H1 (cell line): ENCODE measurements at places on chromosomes 2 and 18.

DNA sequence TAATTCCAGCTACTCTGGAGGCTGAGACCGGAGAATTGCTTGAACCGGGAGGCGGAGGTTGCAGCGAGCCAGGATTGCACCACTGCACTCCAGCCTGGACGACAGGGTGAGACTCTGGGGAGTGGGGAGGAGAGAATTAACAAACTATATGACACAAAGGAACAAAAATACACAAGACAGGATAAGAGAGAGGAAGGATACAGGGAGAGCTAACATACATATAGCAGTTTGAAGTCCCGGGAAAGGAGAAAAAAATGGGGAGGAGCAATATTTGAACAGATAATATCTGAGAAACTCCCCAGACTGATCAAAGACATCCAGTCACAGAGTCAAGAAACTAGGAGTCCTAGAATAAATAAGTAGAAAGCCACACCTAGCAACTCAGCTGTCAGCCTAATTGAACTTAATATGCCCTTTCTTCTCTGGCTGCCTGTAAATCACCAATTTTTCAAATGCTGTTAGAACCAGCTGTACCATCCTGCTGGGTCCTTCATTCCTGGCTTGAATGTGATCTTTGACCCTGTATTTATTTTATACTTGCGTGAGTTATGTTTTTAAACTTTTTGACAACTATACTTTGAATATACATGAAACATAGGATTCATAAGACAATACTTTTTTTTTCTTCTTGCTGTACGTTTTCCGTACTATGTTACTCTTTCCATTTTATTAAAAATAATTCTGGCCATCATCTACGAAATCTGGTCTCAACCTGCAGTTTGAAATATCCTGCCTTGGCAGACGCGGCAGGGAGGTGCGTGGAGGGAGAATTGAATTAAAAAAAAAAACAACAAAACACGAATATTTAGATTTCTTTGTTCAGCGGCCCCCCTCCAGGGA, 876 bp upstream of the CYP27A1 start:
- no peak for DNase-seq

DNA sequence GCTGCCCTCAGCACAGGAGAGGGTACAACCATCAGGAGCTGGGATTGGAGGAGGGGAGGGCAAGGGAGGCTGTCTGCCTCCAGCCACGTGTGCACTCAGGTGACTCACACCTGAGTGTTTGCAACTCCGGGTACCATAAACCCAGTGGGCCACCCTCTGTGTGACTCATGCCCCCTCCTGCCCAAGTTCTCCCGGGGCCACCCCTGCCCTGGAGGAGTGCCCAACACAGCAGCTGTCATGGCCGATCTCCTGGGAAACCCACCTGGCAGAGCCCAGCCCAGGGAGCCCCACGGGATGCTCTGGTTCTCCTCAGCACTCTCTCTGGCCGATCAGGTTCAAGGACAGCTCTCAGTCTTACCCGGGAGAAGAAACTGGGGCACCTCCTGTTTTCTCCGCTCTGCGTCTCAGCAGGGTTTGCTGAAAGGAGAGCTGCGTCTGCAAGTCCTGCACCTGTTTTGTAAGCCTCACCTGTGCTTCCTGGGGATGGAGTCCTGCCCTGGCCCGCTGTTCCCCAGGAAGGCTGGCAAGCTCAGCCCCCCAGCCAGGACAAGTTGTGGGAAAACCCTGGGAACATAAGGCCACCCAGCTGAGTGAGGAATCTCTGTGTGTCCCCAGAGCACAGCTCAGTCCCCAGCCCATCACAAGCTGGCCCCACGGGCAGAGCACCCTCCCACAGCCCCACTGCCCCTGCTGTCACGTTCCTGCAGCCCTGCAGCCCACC, 44.0 kb upstream of the UBE2F start:
- DNase-seq: no peak

DNA sequence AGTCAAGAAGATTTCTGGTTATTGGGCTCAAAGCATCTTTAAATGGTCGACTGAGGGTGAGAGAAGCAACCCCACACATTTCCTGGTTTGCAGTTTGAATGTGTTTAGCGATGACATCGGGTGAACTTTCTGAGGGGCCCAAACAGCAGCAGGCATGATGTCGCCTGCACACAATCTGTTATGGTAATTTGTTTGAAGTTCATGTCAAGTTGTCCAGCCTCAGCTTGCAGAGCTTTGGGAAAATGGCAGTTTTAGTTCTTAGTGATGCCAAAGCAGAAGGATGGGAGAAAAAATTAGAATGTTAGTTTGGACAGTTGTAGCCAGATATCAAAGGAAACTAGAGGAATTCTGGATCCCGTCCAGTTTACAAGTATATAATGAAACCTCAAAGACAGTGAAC, 284.6 kb downstream of the MBD5 start:
- no peak for DNase-seq

DNA sequence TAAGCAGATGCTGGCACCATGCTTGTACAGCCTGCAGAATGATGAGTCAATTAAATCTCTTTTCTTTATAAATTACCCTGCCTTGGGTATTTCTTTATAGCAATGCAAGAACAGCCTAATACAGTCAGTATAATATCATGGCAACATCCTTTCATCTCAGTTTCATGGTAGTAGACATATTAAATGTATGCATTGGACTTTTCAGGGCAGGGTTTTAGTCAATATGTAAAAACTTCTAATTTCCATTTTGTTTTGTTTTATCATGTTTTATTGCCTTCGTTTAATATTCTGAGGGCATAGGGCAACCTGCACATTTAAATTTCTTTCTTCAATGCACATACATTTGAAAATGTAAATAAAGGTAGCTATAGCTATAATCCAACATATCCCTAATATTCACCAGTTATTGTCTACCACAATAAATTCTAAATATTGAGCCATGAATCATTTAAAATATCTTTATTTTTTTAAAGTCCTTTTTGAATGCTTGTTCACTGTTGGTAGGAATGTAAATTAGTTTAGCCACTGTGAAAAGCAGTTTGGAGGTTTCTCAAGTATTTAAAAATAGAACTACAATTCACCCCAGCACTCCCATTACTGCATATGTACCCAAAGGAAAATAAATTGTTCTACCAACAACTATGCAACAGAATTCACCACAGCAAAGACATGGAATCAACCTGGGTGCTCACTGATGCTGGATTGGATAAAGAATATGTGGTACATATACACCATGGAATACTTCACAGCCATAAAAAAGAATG, 41.8 kb upstream of the GRB14 start:
- DNase-seq: no peak

DNA sequence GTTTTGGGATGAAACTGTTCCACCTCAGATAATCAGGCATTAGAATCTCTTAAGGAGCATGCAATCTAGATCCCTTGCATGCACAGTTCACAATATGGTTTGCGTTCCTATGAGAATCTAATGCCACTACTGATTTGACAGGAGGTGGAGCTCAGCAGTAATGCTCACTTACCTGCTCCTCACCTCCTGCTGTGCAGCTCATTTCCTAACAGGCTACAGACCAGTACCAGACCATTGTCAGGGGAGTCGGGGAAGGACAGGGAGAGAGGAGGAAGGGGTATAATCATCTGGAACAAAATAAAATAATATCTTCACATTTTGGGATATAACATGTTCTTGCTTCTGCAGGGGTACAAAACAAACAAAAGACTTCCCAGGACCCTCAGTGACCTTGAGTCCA, 532.0 kb upstream of the FSHR start:
- DNase-seq: no peak

GRCh38 chr18:63963615-63964256, 6.1 kb upstream of the SERPINB8 start:
- no peak for DNase-seq

- DNase-seq: no peak
Observed at GRCh38 chr2:134381141-134381540, 127.3 kb downstream of the MGAT5 start.
